T-cell (primary cell): ENCODE measurements at places on chromosomes 13 and 19.

DNA sequence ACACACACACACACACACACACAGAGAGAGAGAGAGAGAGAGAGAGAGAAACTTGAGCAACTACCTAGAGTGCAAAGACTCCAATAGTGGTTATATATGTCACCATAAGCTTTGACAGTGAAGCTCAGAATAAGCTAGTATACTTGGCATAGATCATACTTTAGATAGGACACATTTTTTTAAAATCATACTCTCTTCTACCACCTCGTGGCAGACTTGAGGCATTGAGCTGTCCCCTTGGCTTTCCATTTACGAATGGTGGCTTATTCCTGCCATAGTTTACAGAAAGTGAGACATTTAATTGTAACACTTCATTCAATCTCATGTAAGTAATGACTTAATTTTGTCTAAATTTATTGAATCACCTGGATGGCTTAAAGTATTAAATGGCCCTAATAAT lies 108.2 kb downstream of the EDNRB start:
- DNase-seq, result no peak

GRCh38 chr13:51845574-51846318 lies 769 bp upstream of the TMEM272 start:
- no peak for DNase-seq

GRCh38 chr19:51096473-51097165 lies 11.6 kb downstream of the CTU1 start:
- no peak for DNase-seq

GRCh38 chr19:5308451-5309437 lies 31.9 kb downstream of the PTPRS start:
- no peak for DNase-seq
